Cardiac muscle cell (in vitro differentiated cells and primary cell): ENCODE measurements at places on chromosomes 3 and 15. TPM values are rescaled to one million over a fixed set of nuclear protein-coding genes. Genes with fewer than 3 reads are reported as not detected.

The CDHR4 gene
- polyA plus RNA-seq: 0.27 TPM in 1 of 2 replicates, not detected in the other

The GOLGA8T gene
- polyA plus RNA-seq: not detected in 2 replicates

- DNase-seq: no peak
Observed at GRCh38 chr15:25173241-25174028, 218.6 kb downstream of the SNRPN start.

DNA sequence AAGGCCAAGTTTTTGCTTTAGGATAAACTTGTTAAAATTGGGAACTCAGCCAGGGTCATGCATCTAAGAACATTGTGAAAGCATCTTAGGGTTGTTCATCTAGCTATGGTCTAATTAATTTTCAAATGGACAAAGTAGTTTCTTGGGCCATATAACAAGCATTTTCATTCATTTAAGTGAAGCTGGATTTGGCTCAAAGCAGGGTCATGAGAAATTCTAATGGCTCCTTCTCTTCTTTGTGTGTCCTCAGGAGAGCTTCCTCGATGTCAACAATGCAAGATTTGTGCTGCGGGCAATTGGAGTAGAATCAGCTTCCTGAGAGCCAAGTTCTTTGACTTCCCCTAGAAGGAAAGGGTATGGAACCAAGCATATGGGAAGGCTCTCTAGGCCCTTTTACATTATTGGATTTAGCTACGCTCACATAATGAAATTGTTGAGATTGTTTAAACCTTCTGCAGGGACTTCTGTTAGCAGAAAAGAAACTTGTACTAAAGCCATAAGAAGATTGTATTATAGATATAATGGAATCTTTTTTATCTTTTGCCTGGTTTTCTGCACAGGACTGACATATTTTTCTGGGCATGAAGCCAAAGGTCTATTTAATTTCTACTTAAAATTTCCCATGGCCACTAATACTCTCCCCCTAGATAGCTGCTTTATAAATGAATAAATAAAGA lies 1.8 kb upstream of the SAMMSON start:
- DNase-seq: no peak

DNA sequence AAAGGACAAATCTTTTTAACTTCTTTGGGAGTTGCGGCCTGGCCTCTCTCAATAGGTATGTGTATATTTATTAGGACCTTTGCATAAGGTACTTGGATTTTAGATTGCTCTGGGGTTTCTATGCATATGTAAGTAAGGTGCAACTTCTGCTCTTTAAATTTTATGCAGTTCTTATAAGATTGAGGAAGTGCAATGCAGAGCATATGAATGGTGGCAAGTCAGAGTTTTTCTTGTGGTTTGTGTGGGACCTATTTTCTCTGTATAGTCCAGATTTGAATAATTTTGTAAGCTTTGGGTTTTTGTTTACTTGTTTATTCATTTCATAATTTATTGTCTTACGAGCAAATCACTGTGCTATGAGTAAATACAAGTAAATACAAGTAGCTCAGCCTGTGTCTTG lies 101.5 kb downstream of the ATG7 start:
- no peak for DNase-seq

The PRR23E gene
- not detected in 2 replicates for polyA plus RNA-seq
